ENCODE measurements at places on chromosomes 5 and 9.
A peak's percentile ranks its signal among the peaks of the same experiment; 100 is the strongest.

- DNase-seq, result no peak
- H3K36me3 ChIP-seq, result no peaks in the 10 kb centered on the region
- peaks cover 7% of the 10 kb centered on the region for H3K27me3 ChIP-seq
- peak overlapping the region; percentile 10 for H3K27ac ChIP-seq
These were observed 78.7 kb downstream of the RAD23B start for GRCh38 chr9:107361816-107362215.

GRCh38 chr9:21657966-21658667, 144.3 kb upstream of the MTAP start:
- H3K27ac ChIP-seq, result no peak overlapping the region
- H3K4me3 ChIP-seq, result no peak overlapping the region
- no peak for DNase-seq
- H3K4me1 ChIP-seq, result no peaks in the 10 kb centered on the region
- no peaks in the 10 kb centered on the region for H3K36me3 ChIP-seq

DNA sequence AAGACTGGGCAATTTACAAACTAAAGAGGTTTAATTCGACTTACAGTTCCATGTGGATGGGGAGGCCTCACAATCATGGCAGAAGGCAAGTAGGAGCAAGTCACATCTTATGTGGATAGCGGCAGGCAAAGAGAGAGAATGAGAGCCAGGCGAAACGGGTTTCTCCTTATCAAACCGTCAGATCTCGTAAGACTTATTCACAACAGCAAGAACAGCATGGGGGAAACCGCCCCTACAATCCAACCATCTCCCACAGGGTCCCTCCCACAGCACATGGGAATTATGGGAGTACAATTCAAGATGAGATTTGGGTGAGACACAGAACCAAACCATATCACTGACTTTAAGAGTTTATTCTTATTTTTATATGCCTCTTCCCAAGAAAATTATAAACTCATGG, 60.3 kb downstream of the RFK start:
- no peaks in the 10 kb centered on the region for H3K36me3 ChIP-seq
- no peaks in the 10 kb centered on the region for H3K4me1 ChIP-seq
- peaks cover 31% of the 10 kb centered on the region for H3K27me3 ChIP-seq
- H3K27ac ChIP-seq, result no peak overlapping the region

DNA sequence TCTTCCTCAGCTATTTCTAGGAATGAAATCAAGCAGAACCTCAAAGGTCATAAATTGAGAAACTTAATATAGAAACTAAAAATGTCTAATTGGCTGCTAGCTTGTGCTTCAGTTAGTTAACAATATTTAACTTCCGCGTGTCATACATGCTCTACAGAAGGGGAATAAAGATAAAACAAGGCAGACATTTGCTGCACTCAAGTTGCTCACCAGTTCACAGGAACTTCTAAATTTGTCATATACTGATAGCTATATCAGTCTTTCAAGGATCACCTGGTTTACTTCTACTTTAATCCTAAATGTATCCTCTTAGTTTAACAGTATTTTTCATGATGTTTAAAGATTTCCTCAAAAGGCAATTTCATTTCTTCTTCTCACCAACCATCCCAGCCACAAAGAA, 8.4 kb downstream of the CCNH start:
- H3K27me3 ChIP-seq, result no peaks in the 10 kb centered on the region
- peaks cover 22% of the 10 kb centered on the region for H3K36me3 ChIP-seq
- no peak for DNase-seq
- peaks cover 44% of the 10 kb centered on the region for H3K4me1 ChIP-seq
- H3K27ac ChIP-seq, result peak overlapping the region; percentile 8

- no peaks in the 10 kb centered on the region for H3K36me3 ChIP-seq
- peaks cover 10% of the 10 kb centered on the region for H3K4me1 ChIP-seq
- DNase-seq, result no peak
- H3K4me3 ChIP-seq, result no peak overlapping the region
- no peaks in the 10 kb centered on the region for H3K27me3 ChIP-seq
These were observed 56.0 kb upstream of the PTGER4 start for GRCh38 chr5:40623480-40624420.

DNA sequence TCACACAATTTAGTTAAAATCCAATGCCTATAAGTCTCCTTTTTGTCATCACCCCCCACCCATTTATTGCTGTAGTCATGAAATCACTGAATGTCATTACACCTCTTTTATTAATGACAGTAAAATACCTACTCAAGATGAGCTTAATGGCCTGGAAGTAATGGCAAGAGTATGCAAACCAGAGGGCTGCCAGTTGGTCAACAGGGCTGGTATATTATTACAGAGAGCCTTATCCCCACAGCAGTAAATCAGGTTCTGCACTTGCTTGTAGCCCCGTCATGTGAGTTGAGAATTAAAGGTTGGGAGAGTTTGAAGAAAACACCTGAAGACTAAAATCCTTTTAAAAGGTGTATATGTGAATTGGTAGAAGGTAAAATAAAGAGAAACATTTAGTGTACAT, 372.4 kb downstream of the MAT2B start:
- no peaks in the 10 kb centered on the region for H3K4me1 ChIP-seq
- no peaks in the 10 kb centered on the region for H3K36me3 ChIP-seq
- no peak for DNase-seq
- no peaks in the 10 kb centered on the region for H3K27me3 ChIP-seq

DNA sequence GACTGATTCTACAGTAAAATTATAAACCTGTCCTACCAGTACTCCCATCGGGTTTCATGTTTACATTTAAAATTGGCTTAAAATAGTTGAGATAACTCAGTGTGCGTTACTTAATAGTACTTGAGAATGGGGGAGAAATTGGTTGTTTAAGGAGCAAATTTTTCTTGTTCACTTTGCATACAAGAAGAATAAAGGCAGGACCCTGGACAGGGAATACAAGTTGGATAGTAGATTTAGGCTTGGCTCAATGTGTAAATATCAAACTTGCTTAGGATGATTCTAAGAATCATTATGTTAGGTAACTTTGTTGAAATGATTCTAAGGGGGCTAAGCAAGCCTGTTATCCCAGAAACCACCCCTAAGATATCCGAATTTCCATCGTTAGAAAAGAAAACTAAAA, 448.4 kb upstream of the TLE4 start:
- no peaks in the 10 kb centered on the region for H3K36me3 ChIP-seq
- no peak overlapping the region for H3K4me3 ChIP-seq
- no peak overlapping the region for H3K27ac ChIP-seq
- no peak for DNase-seq

GRCh38 chr9:131636593-131636992, 91.3 kb downstream of the PRRT1B start:
- peaks cover 31% of the 10 kb centered on the region for H3K4me1 ChIP-seq
- peak overlapping the region; percentile 70 for H3K27ac ChIP-seq
- DNase-seq, result no peak
- H3K4me3 ChIP-seq, result no peak overlapping the region
- H3K36me3 ChIP-seq, result peaks cover 30% of the 10 kb centered on the region
- H3K27me3 ChIP-seq, result no peaks in the 10 kb centered on the region

- no peaks in the 10 kb centered on the region for H3K4me1 ChIP-seq
- H3K27me3 ChIP-seq, result no peaks in the 10 kb centered on the region
- no peak overlapping the region for H3K4me3 ChIP-seq
- DNase-seq, result no peak
- H3K27ac ChIP-seq, result no peak overlapping the region
- H3K36me3 ChIP-seq, result peaks cover 15% of the 10 kb centered on the region
These were observed 9.9 kb downstream of the RAD50 start for GRCh38 chr5:132566657-132567056.

GRCh38 chr5:147733075-147733474, 49.5 kb downstream of the JAKMIP2 start:
- DNase-seq, result no peak
- no peaks in the 10 kb centered on the region for H3K27me3 ChIP-seq
- no peak overlapping the region for H3K4me3 ChIP-seq
- H3K27ac ChIP-seq, result no peak overlapping the region

GRCh38 chr9:34566972-34567371, 22.6 kb downstream of the CNTFR start:
- H3K27ac ChIP-seq, result no peak overlapping the region
- peaks cover 7% of the 10 kb centered on the region for H3K4me1 ChIP-seq
- H3K36me3 ChIP-seq, result no peaks in the 10 kb centered on the region
- no peak overlapping the region for H3K4me3 ChIP-seq
- DNase-seq, result no peak

DNA sequence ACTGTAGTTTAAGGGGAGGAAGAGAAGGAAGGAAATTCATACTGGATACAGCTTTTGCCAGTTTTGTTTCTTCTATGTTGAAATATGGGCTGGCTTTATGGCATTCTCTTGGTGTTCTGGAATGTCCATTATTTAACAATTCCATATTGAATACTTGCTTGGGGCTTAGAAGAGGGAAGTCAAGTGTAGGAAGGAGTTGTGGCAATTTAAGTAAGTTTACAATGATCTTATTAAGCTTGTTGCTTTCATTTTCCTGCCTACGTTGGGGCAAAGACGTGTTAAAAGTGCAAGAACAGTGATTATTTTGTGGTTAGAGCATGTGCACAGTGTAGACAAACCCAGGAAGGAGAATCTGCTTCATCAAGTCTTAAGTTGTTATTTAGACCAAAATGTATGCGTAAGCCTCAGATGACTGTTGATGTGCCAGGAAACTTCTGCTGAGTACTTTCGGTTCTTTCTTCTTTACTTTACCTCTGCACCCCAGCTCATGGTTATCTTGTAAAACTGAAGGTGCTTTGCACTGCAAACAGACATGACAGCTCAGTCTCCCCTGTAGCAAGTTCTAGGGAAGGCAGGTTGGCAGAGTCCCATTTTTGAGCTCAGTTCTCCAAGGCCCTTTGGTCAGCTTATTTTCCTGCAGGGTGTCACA, 75.8 kb downstream of the F2RL2 start:
- H3K27ac ChIP-seq, result peak overlapping the region; percentile 96
- DNase-seq, result peak; percentile 72

GRCh38 chr9:105539452-105539851, 18.5 kb upstream of the FKTN start:
- peaks cover 8% of the 10 kb centered on the region for H3K4me1 ChIP-seq
- H3K36me3 ChIP-seq, result peaks cover 11% of the 10 kb centered on the region
- no peak overlapping the region for H3K27ac ChIP-seq
- H3K4me3 ChIP-seq, result no peak overlapping the region
- H3K27me3 ChIP-seq, result no peaks in the 10 kb centered on the region
- no peak for DNase-seq

DNA sequence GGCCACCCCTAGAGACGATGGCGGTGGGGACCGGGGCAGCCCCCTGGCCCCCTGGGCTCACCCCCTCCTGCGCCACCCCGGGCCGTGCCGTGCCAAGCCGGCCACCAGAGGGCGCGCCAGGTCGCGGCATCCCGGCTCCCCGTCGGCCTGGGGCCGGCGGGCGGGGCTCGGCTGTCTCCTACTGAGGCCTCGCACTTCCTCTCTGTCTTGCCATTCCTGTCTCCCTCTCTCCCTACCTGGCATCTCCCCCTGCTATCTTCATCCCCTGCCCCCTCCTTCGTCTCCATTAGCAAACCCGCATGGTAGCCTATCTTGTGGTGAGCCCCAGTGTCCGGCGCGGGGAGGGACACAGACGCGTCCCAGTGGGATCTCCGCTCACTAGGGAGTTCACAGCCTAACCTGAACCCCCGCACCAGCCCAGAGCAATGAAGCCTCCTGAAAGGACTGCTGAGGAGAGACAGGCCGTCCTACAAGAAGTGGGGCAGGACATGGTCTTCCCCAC, 29.8 kb upstream of the FABP6 start:
- peak; percentile 68 for DNase-seq
- H3K36me3 ChIP-seq, result no peaks in the 10 kb centered on the region
- peak overlapping the region; percentile 83 for H3K4me3 ChIP-seq

GRCh38 chr5:132962429-132963021, 909 bp downstream of the AFF4 start:
- peaks cover 13% of the 10 kb centered on the region for H3K4me1 ChIP-seq
- no peaks in the 10 kb centered on the region for H3K36me3 ChIP-seq
- H3K27ac ChIP-seq, result peak overlapping the region; percentile 98
- peak overlapping the region; percentile 94 for H3K4me3 ChIP-seq
- no peaks in the 10 kb centered on the region for H3K27me3 ChIP-seq

- no peak overlapping the region for H3K4me3 ChIP-seq
- no peaks in the 10 kb centered on the region for H3K27me3 ChIP-seq
- DNase-seq, result no peak
- no peaks in the 10 kb centered on the region for H3K36me3 ChIP-seq
These were observed 225.5 kb upstream of the ZNF462 start for GRCh38 chr9:106637486-106637885.

GRCh38 chr9:124248066-124248465, 9.7 kb upstream of the NEK6 start:
- peaks cover 9% of the 10 kb centered on the region for H3K4me1 ChIP-seq
- H3K27ac ChIP-seq, result no peak overlapping the region
- H3K27me3 ChIP-seq, result no peaks in the 10 kb centered on the region
- H3K36me3 ChIP-seq, result no peaks in the 10 kb centered on the region
- no peak overlapping the region for H3K4me3 ChIP-seq

DNA sequence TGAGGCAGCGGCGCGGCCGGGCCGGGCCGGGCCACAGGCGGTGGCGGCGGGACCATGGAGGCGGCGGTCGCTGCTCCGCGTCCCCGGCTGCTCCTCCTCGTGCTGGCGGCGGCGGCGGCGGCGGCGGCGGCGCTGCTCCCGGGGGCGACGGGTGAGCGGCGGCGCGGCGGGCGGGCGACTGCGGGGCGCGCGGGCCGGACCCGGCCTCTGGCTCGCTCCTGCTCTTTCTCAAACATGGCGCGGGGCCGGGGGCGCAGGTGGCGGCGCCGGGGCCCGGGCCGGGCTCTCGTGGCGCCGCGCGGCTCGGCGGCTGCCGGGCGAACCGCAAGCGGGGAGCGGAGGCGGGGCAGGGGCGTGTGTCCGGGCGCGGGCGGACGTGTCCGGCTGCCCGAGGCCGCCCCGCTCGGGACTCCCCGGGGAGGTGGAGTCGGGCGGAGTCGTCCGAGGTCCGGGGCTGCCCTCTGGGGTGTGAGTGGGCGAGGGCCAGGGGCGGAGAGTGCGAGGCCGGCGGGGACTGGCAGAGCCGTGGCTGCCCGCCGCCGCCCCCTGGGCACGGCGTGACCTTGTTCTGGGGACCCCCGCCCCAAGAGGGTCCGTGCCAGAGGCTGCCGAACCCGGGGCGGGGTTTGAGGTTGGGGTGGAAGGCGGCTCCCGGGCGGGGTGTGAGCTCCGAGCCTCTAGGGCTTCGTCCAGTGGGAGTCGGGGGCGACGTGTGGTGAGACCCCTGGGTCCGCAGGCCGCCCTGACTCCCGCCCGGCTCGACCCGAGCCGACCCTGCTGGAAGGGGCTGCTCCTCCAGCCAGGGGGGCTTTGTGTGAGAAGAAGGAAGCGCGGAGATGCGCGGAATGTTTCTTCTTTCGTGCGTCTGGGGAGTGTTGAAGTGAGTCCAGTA, 485 bp downstream of the TGFBR1 start:
- DNase-seq, result peak; percentile 48
- H3K4me3 ChIP-seq, result peak overlapping the region; percentile 87
- no peaks in the 10 kb centered on the region for H3K36me3 ChIP-seq
- peak overlapping the region; percentile 92 for H3K27ac ChIP-seq

- DNase-seq, result no peak
- H3K36me3 ChIP-seq, result no peaks in the 10 kb centered on the region
- H3K27ac ChIP-seq, result no peak overlapping the region
- H3K4me3 ChIP-seq, result no peak overlapping the region
- no peaks in the 10 kb centered on the region for H3K4me1 ChIP-seq
- no peaks in the 10 kb centered on the region for H3K27me3 ChIP-seq
These were observed 190.1 kb downstream of the TMEM38B start for GRCh38 chr9:105884416-105884815.

All from naive B cell (primary cell).